ENCODE measurements at places on chromosomes 5 and 9. TPM values are rescaled to one million over a fixed set of nuclear protein-coding genes. Genes with fewer than 3 reads are reported as not detected.

DNA sequence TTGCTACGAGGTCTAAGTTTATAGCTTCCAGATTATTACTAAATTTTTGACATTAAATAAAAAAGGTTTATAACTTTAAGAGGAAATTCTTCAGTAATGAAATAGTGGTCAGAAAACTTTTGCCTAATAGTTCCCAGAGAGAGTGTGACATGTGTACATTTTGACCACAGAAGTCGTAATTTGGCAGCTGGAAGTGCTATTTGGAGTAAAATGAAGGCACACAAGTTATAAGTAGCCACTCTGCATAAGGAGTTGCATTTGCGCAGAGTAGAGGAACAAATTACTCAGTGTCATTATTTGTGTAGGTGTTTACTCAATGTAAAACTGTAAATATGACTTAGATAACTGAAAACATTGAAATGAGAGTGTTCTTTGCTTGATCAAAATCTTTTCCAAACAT is 408.4 kb downstream of the CCDC171 start:
- H3K4me1 ChIP-seq: no peaks in the 10 kb centered on the region
- H3K4me3 ChIP-seq: no peak overlapping the region
- no peak overlapping the region for H3K27ac ChIP-seq
- DNase-seq: no peak
- H3K36me3 ChIP-seq: no peaks in the 10 kb centered on the region
- H3K27me3 ChIP-seq: no peaks in the 10 kb centered on the region

GRCh38 chr9:78620303-78620702 is 323.4 kb downstream of the PSAT1 start:
- no peak overlapping the region for H3K27ac ChIP-seq
- no peaks in the 10 kb centered on the region for H3K36me3 ChIP-seq
- DNase-seq: no peak
- H3K27me3 ChIP-seq: no peaks in the 10 kb centered on the region
- H3K4me3 ChIP-seq: no peak overlapping the region

DNA sequence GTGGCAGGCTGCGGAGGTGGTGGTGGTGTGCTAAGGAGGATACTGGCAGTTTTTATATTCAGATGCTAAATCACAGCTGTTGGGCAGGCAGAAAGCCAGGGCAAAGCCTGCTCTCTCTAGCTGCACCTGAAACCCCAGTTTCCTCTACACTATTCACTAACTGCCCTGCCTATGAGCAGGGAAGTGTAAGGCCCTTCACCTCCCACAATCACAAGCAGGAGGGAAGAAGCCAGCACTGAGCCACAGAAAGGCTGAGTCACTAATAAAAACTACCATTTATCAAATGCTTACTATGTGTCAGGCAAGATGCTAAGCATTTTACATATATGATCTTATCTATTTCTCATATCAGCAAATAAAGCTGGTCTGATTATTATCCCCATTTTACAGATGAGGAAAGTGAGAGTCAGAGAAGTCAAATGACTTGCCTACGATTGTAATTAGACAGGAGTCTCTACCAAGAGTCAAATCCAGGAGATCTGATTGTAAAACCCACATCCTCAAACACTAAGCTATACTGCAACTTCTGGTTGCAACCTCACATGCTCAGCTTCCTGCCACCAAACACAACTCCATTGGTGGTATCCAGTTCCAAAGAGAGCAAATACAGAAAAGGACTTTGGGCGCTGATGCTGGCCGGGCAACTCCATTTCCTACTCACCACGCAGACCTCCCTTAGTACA is 17.7 kb upstream of the IL6ST start:
- H3K4me1 ChIP-seq: no peaks in the 10 kb centered on the region
- H3K27ac ChIP-seq: no peak overlapping the region

- H3K4me1 ChIP-seq: no peaks in the 10 kb centered on the region
- H3K36me3 ChIP-seq: no peaks in the 10 kb centered on the region
- no peak overlapping the region for H3K27ac ChIP-seq
- peak overlapping the region; percentile 50 for H3K4me3 ChIP-seq
- no peaks in the 10 kb centered on the region for H3K27me3 ChIP-seq
- DNase-seq: no peak
These were observed 55.4 kb downstream of the ACER2 start for GRCh38 chr9:19464061-19464763.

Gene CKMT2
- total RNA-seq: 27.6 TPM

Gene NRARP
- 14.4 TPM for total RNA-seq

DNA sequence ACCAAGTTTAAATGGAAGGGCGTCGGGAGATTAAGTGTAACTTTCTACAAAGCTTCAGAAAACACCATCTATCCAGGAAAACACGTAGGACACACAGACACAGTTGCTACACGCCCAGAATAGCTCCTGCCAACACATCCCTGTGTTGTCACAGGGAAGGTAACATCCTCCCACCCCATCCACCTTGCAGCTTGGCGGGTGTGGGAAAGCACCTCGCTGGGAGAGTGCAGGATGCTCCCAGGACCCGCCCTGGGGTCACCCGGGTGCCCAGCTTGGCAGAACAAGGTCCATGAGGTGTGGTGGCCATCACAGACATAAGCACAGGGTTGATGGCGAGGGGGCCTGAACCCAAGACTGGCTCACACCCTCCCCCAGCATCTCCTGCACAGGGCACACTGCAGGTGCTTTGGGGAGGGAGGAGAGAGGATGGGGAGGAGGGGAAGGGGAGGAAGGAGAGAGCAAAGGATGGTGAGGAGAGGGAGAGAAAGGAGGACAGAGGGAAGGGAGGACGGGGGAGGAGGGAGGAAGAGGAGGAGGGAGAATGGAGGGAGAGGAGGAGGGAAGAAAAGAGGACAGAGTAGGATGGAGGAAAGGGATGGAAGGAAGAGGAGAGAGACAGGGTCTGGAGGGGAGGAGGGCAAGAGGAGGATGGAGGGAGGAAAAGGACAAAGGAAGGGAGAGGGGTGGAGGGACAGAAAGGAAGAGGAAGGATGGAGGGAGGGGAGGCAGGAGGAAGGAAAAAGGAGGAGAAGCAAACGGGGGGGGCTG is 37.2 kb downstream of the GOLM1 start:
- no peaks in the 10 kb centered on the region for H3K36me3 ChIP-seq
- DNase-seq: no peak
- no peaks in the 10 kb centered on the region for H3K4me1 ChIP-seq
- H3K4me3 ChIP-seq: no peak overlapping the region
- H3K27ac ChIP-seq: no peak overlapping the region
- H3K27me3 ChIP-seq: no peaks in the 10 kb centered on the region

Gene ORM2
- total RNA-seq: not detected

DNA sequence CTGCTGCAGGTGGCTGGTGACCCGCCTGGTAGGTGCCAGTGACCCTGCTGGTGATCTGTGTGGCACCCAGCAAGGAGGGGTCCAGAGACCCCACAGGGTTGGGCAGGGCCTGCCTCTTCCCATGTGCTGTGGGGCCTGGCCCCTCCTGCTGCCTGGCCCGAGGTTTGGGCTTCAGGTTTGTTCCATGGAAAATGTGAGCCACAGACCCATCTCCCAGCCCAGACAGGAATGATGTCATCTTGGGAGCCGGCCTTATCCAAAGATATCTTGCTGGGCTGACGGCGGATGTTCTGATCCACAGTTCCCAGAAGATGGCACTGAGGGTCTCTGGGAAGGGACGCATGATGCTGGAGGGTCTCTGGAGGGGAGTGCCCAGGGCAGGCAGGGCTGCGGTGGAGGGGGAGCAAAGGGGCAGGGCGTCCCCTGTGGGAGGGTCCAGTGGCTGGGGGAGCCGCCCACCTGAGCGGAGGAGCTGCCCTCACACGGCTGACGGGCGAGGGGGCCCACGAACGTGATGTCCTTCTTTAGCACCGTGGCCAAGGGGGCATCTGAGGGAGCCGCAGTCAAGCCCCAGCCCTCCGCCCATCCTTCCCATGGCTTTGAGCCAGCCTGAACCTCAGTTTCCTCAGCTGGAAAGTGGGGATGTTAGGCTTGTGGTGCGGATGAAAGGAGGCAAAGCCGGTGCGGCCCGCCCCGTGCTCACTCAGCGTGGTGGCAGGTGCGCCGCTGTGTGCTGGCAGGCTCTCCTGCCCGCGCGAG is 68.1 kb downstream of the COL5A1 start:
- no peak for DNase-seq
- no peak overlapping the region for H3K27ac ChIP-seq
- no peaks in the 10 kb centered on the region for H3K27me3 ChIP-seq
- H3K4me1 ChIP-seq: peaks cover 18% of the 10 kb centered on the region

Gene KCNV2
- 4.3 TPM for total RNA-seq

DNA sequence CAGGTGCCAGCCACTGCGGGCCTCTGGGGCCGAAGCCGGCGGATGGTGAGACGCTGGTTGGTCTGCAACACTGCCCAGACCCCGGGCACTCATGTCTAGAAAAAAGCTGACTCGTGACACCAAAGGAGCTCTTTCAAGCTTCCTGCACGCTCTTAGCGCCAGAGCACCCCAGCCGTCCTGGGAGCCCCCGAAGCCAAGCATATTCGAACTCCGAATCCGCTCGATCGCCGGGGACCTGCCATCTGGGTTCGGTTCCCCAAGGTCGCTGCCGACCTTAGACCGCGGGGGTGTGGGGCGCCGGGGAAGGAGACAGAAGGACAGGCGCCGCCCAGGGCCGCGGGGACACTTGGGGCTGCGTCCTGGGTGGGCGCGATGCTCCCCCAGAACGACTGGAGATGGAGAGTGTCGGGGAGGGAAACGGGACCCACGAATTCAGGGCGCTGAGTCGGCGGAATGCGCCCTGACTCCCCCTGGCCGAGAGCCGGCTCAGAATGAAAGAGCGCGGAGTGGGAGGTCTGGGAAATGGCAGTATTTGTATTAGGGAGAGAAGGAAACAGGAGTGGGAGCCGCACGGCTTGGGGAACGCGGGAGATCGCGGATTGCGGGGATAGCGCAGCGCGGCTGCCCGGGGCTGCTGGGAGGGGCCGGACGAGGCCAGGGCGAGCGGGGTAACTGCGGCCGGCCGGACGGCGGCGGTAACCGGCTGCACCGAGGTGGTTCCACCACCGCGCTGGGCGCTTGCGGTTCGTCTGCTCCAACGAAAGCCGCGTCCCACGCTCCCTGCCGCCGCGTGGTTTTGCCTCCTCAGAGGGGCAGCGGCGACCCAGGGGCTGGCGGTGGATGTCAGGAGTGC is 20.1 kb upstream of the MARCHF6 start:
- H3K4me1 ChIP-seq: peaks cover 28% of the 10 kb centered on the region
- H3K4me3 ChIP-seq: peak overlapping the region; percentile 68
- DNase-seq: peak; percentile 33

DNA sequence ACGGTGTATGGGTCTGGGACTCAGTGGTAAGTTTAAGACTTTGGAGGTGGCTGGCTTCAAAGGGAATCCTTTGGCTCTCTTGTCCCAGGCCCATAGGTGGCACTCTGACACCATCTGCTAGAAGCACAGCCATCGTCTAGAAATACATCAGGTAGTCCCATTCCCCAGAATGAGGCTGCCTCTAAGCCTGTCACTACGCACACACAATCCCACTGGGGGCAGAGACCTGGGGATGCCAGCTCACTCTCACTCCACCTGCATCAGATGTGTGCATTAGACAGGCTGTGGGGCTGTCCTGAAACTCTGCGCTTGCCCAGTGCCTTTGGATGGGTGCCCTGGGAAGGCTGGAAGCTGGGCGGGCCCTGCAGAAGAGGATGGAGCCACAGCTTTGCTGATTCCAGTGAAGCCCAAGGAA is 127.5 kb upstream of the PANK3 start:
- DNase-seq: peak; percentile 43
- H3K36me3 ChIP-seq: no peaks in the 10 kb centered on the region
- no peak overlapping the region for H3K4me3 ChIP-seq
- no peak overlapping the region for H3K27ac ChIP-seq

GRCh38 chr9:106798016-106798799 is 64.8 kb upstream of the ZNF462 start:
- no peak overlapping the region for H3K27ac ChIP-seq
- H3K36me3 ChIP-seq: no peaks in the 10 kb centered on the region
- no peaks in the 10 kb centered on the region for H3K27me3 ChIP-seq
- no peak for DNase-seq
- H3K4me3 ChIP-seq: no peak overlapping the region

Gene RASGEF1C
- total RNA-seq: 8.5 TPM
